ENCODE measurements at places on chromosomes 13 and 19.

DNA sequence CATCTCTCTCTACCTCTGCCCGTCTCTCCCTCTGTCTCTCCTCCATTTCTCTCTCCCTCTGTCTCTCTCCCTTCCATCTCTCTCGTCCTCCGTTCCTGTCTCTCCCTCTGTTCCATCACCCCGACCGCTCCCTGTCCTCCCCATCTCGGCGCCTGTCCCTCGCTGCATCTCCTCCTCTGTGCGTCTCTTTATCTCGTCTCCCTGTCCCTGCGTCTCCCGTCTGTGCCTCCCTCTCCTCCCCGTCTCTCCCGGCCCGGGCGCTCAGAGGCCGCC, 4.6 kb downstream of the GRIN2D start:
- no peak for DNase-seq

DNA sequence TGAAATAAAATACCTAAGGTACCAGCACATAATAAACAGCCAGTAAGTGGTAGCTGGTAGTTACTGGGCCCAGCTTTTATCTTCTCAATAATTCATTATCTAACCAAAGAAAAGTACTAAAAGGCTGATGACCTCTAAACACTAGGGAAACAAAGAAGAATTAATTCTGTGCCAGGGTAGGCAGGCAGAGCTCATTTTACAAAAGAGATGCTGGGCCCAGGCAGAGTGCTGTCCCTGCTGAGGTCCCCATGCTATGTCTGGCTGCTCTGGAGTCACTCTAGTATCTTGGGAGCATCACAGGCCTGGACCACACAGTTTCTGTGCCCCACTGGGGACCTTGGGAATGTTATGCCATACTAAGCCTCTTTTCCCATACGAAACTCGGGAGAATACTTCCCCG, 18.2 kb downstream of the ZNF507 start:
- DNase-seq = no peak

GRCh38 chr13:112947796-112948195, 21.2 kb upstream of the MCF2L start:
- no peak for DNase-seq

- DNase-seq = no peak
These were observed 55.3 kb upstream of the TEX29 start for GRCh38 chr13:111265006-111265700.

All from activated T-helper 9 cell treated with anti-CD3 and anti-CD28 coated beads, Interleukin-2, amount 50 U/mL, for 16 hours (primary cell).